Activated CD8-positive, alpha-beta memory T cell treated with anti-CD3 and anti-CD28 coated beads for 48 hours (primary cell): ENCODE measurements at places on chromosomes 6 and 20.

DNA sequence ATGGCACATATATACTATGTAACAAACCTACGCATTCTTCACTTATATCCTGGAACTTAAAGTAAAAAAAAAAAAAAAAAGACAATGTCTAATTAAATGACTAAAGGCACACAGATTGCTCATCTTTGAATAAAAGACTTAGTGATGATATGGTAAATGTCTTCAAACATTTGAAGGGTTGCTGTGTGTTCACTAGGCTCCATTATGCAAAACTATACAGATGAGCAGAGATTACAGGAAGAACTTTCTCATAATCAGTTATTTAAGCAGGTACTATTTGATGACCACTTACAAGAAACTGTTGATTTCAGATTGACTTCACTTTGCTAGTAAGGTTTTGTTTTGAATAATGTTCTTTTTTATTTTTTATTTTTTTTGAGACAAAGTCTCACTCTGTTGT is 34.4 kb downstream of the DNAH8 start:
- DNase-seq = no peak

DNA sequence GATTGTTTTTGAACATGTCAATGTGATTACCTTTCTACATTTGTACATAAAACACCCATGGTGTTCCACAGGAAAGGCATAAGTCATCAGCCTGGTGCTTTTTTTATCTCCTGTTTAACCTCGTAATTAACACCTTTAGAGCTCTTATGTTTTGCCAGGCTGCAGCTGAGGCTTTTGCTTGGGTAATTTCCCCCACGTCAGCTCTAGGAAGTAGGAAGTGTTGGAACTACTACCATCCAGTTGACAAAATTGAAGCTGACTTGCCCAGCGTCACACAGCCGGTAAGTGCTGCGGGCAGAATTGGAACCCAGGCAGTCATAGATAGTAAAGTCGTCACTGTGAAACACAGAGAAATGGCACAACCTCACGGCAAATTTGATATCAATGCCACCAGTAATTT is 86.6 kb upstream of the BMP2 start:
- no peak for DNase-seq

DNA sequence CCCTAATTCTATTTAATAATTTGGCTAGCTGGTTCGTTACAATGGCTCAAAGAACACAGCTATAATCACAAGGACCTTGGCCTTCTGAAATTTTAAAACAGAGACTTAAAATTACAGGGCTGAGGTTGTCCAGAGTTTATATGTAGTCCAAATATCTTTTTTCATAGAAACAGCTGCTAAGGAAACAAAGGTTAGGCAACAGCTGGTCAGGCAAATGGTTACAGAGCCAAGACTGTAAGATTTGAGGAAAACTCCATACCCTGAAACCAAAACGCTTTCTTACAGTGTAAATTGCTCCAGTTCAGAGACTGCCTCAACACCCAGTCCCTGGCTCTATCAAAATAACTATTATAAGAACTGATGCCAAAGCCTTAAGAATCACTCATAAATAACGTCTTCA is 9.7 kb upstream of the ARHGAP18 start:
- no peak for DNase-seq

DNA sequence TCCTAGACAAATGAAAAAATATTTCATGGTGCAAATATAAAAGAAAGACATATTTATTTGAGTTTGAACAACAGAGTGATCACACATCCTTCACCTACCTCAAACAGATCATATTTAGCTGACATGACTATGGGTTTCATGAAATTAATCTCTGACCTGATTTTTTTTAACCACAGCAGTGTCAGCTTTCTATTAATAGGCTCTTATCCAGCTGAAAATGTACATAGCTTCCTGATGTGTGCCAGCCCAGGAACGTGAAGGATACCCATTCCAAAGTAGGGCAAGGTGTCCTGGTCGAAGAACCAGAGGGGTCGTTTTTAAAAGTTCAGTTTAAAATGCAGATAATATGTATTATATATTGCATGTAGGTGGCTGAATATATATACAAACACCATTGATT is 19.8 kb downstream of the TRDN start:
- DNase-seq = no peak

GRCh38 chr6:137297887-137298286 is 78.7 kb upstream of the IFNGR1 start:
- no peak for DNase-seq

- DNase-seq = no peak
These were observed 76.8 kb upstream of the SIRPG start for GRCh38 chr20:1734269-1734858.

GRCh38 chr20:6685181-6685582 is 82.3 kb upstream of the BMP2 start:
- no peak for DNase-seq

- DNase-seq = no peak
These were observed 32.2 kb downstream of the OPRM1 start for GRCh38 chr6:154071236-154071635.

- DNase-seq = no peak
These were observed 129.7 kb downstream of the FAXC start for GRCh38 chr6:99219788-99220187.

DNA sequence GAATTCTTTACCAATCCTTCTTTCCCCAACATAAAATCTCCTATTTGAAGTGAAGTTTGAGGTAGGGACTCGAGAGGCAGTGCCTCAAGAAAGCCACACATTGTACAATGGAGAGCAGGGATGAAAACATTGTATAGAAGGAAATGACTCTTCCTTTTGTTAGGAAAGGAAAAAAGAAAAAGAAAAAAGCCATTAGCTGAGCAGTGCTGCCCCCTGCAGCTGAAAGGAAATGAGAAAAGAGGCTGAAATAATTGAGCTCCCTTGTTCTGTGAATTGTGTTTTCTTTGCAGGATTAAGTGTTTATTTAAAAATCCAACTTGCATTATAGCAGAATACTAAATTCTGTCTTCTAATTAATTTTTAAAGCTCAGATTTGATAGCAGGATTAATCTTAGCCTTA is 162.9 kb upstream of the SASH1 start:
- DNase-seq = no peak

GRCh38 chr6:116255246-116255800 is 1.4 kb upstream of the TSPYL4 start:
- no peak for DNase-seq

DNA sequence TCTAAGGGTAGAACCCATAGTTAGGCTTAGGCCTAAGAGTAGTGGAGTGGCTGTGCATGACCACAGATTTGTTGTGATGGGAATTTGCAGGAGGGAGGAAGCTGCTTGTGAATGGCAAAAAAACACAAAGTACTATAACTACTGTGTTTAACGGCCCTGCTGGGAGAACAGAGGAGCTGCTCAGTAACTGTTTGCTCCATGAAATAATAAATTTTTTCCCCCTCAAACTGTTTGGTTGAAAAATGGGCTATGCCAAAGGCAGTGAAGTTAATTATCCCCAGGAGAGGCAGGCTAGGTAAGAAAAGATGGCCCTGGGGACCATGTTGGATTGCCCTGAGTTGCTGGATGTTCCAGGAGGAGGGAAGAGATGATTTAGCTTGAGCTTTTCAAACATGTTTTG is 256.5 kb upstream of the PRND start:
- DNase-seq = no peak

- no peak for DNase-seq
These were observed 179.5 kb downstream of the ZFP64 start for GRCh38 chr20:52012079-52012478.

- DNase-seq = peak; percentile 87
These were observed at the start of gene CENPB for GRCh38 chr20:3786665-3787323. Gene CENPB, minus strand, starts transcription at chr20:3786740. Its CDS starts 257 bp downstream, at chr20:3786483.

- no peak for DNase-seq
These were observed 64.3 kb downstream of the ISM1 start for GRCh38 chr20:13285408-13285807.

- DNase-seq = no peak
These were observed 90.7 kb upstream of the PRDM1 start for GRCh38 chr6:105995391-105995865.

GRCh38 chr6:118632359-118632758 is 19.0 kb downstream of the CEP85L start:
- no peak for DNase-seq

GRCh38 chr6:1622851-1623768 is 13.4 kb downstream of the FOXC1 start:
- DNase-seq = no peak

DNA sequence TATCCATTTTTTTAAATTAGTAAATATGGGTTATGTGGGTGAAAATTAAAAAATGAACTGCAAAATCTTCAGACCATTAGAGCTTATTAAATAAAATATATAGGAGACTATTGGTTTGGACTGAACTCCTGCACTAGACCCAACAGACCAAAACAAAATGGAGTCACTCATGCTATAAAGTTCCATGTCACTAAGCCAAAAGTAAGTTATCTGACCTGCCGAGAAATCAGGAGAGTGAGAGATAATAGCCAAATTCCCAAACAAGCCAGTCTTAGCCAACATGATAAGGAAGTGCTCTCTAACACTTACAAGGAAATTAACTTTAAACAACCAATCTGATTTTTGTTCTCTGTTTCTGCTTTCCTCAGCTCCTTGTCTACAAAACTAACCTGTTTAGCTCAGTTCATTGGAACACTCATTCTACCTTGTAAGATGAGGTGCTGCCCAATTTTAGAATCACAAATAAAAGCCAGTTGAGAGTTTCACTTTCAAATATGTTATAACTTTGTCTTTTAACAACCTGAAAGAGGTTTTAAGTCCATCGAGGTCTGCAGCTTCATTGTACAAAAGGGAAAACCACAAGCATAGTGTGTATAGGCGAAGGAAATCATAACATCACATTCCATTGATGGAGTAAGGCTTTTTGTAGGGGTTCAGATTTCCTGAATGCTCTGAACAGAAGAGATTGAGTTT is 220.5 kb downstream of the TENT5A start:
- no peak for DNase-seq

GRCh38 chr6:162290846-162291465 is 436.6 kb downstream of the PRKN start:
- DNase-seq = no peak

DNA sequence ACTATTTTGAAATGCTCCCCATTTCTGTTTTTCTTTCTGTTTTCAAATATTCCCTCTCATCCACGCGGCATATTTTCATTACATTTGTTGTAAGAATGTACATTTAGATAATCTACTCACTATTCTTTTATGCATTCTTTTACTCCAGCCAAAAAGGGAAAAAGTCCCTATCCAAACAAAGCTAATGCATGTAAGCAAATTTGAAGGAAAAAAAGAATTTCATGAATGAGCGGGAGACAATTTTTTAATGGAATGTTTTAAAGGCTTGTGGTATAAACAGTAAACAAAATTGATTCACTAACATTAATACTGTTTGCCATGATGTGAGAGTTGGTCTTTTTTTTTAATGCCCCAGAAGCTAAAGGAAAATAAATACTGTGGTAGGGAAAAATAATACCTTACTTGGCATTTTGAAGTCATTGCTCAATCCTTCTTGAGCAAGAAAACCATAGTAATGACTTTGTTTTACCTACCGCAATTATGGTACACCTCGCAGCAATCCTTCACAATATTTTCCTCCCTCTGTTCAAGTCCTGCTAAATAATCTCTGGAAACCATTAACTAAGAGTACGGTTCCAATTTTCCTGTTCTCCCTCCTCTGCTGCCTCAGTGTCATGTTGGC is 79.0 kb downstream of the BACH2 start:
- no peak for DNase-seq

DNA sequence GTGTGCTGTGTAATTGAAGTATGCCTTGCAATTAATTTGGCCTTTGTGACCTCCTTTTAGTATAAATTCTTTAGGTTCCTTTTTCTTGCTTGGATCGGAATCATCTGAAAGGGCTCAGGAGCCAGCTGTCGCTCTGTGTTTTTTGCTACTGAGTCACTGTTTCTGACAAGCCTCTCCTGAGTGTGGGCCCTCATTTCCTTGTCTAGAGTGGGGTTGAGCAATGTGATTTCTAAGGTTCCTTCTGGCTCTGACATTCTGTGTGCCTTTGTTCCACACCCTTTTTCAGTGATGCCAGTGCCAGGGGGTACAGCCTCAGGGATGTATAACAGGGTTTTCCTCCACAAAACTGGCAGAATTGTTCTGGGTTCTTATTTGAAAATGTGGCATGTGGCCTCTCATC is 26.5 kb downstream of the DAAM2 start:
- no peak for DNase-seq

DNA sequence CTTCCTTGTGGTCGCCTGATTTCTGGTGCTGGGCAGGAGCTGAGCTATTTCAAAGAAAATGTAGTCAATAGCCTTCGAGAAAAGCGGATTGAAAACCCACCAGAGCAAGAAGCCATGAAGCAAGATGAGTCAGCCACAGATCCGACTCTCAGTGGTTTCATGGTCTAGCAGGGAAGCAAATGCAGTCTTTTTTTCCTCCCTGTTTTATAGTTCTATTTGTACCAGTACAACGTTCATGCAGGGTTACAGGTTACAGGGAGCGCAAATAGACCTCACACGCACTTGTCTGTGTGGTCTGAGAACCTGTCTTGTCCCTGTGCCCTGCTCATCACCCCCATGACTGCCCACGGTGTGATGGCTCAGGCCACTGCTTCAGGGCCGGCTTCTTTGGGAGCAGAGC is 309.8 kb upstream of the SUPT3H start:
- DNase-seq = no peak

DNA sequence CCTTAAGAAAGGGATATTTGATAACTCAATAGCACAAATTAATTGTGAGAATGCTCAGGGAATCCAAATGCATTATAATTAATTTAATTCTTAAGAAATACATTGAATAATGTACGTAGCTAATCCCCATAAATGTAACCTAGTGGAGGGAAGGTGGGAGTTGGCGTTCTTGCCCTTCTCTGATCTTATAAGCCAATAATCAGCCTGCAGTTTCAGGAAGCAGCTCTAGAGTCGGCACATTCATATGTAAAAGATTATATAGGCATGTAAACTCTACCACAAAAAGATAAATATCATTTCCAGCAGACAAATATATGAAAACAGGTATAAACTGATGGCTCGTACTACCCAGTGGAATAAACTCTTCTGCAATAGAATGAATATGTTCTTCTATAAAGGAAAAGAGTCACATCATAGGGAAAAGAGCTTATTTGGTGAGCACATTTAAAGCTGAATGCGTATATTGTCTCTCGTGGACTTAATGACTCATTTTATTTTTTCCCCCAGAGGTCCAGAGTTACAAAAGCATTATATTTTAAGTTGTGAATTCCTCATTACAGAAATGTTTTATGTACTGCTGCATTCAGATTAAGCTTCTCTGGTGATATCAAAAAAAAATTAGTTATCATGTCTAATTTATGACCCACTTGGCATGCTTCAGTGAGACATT is 112.2 kb downstream of the TFAP2A start:
- no peak for DNase-seq

- no peak for DNase-seq
These were observed 1.8 kb downstream of the MDGA1 start for GRCh38 chr6:37695857-37696219.
